Calu3 (cell line): ENCODE measurements at places on chromosomes 1 and 21. TPM values are rescaled to one million over a fixed set of nuclear protein-coding genes. Genes with fewer than 3 reads are reported as not detected.

DNA sequence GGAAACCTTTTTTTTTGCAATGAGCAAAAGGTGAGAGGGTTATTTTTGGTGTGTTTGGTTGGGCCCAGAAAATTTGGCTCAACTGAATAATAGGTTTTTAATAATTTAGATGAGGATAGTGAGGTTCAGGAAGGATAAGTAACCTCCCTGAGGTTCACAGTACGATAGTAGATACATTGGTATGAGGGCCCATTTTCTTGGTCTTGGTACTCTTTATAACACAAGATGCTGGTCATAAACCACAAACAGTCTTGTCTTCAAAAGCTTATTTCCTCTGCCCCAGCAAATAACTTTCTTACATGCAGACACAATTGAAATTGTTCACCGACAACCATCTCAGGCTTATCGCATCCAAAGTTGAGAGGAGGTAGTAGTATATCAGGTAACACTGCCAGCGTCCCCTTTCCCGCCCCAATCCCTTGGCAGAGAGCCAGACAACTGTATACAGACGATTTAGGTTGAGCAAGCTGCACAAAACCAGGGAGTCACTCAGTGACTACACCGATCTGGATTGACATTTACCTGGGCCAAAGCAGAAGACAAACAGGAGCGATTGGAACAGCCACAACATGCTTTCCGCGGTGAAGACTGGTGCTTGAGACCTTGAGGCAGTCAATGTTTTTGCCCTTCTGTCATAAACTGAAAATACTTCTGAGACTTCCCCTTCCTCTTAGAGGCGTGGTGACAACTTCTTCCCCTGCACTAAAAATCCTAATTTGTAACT lies at the start of gene SLAMF6:
SLAMF6 (minus strand) TSS at position 634 of the 724 bp plus-strand sequence; CDS start at position 571, 63 bp downstream.
- H3K27ac ChIP-seq: no peak within 1 kb of the TSS
- H3K27me3 ChIP-seq: peaks cover 11% of the 10 kb centered on the region
- DNase-seq: peak; percentile 27
- peaks cover 34% of the 10 kb centered on the region for H3K4me1 ChIP-seq
- no peak within 1 kb of the TSS for H3K4me3 ChIP-seq

Gene PTPN7
- total RNA-seq: not detected in 2 replicates

DNA sequence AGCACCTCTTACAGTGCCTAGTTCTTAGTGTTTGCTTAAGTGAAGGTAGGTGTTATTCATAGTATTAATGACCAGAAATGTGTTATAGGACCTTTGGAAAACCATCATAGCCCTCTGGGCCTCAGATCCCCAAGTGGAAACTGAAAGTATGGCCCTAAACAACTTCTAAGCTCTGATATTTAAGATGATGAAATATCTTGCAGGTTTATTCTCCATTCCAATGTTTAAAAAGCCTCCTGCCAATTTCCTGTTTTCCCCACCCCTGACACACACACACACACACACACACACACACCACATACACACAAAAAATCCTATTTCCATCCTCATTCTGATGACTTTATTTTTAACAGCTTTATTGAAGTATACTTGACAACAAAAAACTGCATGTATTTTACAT lies 108.2 kb downstream of the DIRAS3 start:
- no peak overlapping the region for H3K27ac ChIP-seq
- DNase-seq: no peak
- H3K27me3 ChIP-seq: peaks cover 11% of the 10 kb centered on the region
- no peak overlapping the region for H3K4me3 ChIP-seq

GRCh38 chr1:190320952-190321351 lies 156.7 kb downstream of the BRINP3 start:
- no peaks in the 10 kb centered on the region for H3K4me1 ChIP-seq
- no peaks in the 10 kb centered on the region for H3K27me3 ChIP-seq
- H3K27ac ChIP-seq: no peak overlapping the region

Gene SRGAP2
- 56.7 and 70.1 TPM in 2 replicates for total RNA-seq

Gene FCRL2
- 0.14 and 0.47 TPM in 2 replicates for total RNA-seq
